NCI-H1436 treated with DMSO at 0.1 percent for 48 hours (cell line): ENCODE measurements at places on chromosomes 7 and 10.

DNA sequence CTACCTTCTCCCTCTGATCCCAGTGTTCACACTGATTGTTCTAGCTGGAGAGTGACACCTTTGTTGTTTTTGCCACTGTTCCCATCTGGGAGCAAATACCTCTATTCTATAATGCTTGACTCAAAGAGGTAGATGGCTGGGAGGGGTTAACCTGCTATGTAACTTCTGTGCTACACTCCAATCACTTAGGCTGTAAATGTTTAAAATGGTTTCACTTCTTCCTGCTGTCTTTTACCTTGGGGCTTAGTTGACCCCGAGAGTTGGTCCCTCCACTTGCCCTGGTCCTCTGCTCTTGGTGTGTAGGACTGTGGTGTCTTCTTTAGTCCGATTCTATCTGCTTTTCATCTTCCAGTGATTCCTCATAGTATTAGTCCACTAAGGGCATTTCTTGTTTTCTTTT, 22.3 kb downstream of the KLHDC10 start:
- no peak for DNase-seq

DNA sequence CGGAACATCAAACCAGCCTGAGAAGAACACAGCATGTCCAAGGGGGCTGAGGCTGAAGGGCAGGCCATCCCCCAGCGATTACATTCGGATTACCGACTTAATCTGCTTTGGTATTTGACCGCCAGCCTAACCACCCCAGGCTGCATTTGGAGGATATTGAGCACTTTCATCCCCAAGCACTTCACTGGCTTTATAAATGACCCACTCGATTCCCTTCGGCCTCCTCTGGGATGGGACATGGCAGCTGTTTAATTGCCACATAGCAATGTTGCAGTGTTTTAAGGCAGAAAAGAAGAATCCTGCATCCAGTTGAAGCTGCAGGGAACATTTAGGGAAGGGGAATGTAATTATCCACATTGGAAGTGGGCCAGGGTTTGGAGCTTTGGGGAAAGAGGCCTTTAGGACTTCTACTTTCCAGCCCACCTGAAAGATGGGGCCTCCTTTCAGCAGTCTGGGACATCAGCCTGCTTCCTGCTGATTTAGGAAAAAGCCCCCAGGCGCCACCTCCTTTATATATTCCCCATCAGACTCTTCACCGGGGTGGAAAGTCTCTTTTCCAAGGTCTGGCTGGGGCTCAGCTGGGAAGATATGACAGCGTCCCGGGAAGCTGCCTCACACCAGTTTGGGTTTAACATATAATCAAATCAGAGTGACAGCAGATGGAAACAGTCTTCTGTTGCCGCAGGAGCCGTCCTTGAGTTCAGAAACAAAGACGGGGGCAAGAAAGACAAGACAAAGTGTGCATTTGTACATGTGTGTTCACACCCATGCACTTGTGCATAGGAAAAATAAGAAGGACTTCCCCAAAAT, 9.2 kb downstream of the DPCD start:
- DNase-seq = no peak

DNA sequence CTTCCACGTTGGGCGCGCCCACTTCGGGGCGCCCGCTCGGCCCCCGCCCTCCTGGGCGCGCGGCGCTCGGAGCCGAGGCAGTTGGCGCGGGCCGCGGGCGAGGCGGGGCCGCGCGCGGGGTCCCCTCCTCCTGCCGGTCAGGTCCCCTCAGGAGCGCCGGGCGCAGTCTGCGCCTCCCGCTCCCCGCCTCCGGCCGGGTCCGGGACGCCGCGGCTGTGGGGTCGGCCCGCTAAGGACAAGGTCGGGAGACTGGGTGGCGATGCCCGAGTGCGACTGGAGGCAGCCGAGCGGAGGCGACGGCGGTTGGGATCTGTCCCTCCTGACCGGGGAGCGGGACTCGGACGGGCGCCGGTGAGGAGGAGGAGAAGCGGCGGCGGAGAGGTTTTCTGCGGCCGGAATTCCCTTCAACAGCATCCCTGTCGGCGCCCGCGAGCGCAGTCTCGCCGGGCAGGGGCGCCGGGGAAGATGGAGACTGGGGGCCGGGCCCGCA, at the start of gene ATRNL1:
Gene ATRNL1 (plus strand): TSS at position 80 of the 490 bp plus-strand sequence. CDS start 386 bp downstream, at position 466.
- no peak for DNase-seq

DNA sequence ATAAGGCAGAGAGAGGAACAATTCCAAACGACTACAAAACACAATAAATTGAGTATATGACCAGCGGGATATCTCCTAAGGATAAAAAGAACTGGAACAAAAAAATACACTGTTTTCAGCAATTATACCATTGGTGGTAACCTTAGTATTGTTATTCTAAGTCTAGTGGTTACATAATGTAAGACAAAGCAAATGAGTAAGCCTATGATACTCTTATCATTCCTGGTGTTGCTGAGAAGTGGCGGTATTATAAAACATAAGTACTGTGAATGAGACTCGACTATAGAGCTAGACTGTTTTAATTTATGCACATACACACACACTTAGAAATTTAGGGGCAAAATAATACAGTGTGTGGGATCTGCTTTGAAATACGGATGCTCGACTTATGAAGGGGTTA, 107.7 kb downstream of the NRBF2 start:
- no peak for DNase-seq

DNA sequence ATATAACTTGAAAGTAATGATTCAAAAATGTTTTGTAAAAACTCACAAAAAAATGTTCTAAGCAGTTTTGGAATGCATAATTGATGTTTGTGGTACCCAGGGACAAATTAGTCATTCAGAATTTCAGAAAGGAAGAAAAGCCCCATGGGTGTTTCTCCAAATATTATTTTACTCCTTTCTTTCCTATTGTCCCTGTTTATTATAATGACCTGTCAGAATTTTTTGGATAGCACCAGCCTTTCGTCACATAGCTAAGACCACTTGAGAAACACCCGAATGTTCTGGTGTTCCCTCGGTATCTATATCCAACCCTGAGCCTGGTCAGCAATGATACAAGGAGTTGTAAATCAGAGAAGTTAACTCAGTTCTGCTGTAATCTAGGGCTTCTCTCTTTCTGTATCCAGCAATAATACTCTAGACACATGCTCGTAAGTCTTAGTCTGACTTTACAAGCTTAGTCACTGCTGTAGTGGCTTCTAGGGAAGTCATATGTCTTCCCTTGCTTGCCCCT, 64.8 kb upstream of the MEOX2 start:
- no peak for DNase-seq

DNA sequence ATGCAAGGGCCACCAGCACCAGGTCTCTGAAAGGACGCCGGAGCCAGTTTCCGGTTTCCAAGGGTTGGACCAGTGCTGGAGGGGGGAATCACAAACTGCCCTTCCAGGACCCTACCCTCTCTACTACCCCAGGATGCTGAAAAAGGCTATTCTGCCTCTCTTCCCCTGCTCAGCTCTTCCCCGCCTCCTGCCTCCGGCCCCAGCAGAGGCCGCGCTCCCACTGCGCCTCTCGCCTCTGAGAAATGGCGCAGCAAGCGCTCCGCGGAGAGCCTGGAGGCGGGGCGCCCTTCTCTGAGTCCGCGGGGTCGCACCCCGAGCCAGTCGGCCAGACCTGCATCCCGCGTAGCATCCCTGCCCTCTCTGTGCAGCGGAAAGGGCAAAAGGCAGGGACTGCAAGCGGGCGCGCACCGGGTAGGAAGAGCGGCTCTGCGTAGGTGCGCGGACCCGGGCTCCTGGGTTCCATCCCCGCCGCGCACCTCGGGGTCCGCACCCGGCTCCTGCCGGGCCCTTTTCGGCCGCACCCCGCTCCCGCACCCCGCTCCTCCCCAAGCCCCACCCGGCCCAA, 476 bp upstream of the RET start:
- no peak for DNase-seq

DNA sequence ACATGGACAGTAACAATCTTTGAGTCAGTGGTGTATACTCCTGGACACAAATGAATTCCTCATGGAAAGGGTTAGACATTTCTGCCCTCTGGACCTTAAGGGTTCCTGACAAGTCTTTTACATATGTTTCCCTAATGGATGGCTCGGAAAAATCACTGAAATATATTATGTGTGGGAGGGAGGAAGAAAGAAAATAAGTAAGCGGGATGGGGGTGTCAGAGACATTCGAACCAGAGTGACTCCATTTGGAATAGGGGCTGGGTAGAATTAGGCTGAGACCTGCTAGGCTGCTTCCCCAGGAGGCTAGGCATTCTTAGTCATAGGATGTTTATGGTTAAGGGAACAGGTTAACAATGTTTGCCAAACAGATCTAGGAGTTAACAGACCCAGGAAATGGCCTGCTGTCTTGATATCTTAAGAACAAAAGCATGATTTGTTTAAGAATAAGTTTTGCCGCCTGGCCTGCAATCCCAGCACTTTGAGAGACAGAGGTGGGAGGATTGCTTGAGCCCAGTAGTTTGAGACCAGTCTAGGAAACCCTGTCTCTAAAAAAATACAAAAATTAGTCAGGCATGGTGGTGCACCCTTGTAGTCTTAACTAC, 1241.7 kb downstream of the TYW1 start:
- no peak for DNase-seq

DNA sequence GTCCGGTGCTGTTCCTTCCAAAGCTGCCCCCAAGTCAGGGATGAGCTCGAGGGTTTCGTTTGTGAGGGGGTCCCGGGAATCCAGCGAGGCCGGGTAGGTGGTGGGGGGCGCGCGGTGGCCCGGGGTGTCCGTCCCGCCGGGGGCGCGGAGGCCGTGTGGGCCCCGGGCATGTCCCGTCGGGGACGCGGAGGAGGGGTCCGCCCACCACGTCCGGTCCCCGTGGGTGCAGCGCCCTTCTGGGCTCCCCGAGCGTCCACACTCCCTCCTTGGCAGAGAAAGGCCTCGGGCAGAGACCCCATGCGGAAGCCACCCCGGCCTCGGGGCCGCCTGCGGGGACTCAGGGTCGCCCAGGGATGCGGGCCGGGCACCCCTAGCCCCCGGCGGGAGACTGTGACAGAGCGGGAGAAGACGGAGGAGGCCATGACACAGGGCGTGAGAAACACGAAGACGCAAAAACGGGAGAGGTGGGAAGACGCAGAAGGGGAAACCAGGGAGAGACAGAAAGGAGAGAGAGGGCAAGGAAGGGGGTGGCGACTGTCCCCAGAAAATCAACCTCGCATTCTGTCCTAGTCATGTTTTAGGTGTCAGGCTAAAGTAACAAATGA, 640 bp upstream of the ZNF425 start:
- no peak for DNase-seq

DNA sequence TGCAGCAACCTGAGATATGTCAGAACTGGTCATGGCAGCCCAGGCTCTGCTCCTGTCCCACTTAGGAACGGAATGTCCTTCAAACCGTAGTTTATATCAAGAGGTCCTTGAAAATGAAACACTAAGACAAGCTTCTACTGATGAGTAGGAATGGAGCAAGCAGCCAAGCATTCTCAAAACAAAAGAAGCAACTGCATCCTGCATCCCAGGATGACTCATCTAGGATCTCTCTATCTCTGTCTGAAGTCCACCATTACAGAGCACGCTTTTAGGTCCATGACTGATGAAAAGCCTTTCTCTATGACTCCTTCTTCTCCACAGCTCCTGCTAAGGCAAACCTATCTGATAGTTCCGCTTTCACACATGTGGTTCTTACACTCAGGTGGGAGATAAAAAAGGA, 16.3 kb downstream of the MBL2 start:
- no peak for DNase-seq
